ENCODE measurements at places on chromosomes 5 and 9.

GRCh38 chr9:87592554-87593358 is 95.1 kb downstream of the DAPK1 start:
- DNase-seq, result no peak

GRCh38 chr5:19247302-19247701 is 740.7 kb downstream of the CDH18 start:
- no peak for DNase-seq

- peak; percentile 89 for DNase-seq
These were observed 1.1 kb downstream of the FKBP15 start for GRCh38 chr9:113219969-113220368.

- peak; percentile 57 for DNase-seq
These were observed 51.2 kb upstream of the TNFAIP8 start for GRCh38 chr5:119304439-119305211.

- no peak for DNase-seq
These were observed 67.2 kb upstream of the IFNE start for GRCh38 chr9:21549251-21549765.

DNA sequence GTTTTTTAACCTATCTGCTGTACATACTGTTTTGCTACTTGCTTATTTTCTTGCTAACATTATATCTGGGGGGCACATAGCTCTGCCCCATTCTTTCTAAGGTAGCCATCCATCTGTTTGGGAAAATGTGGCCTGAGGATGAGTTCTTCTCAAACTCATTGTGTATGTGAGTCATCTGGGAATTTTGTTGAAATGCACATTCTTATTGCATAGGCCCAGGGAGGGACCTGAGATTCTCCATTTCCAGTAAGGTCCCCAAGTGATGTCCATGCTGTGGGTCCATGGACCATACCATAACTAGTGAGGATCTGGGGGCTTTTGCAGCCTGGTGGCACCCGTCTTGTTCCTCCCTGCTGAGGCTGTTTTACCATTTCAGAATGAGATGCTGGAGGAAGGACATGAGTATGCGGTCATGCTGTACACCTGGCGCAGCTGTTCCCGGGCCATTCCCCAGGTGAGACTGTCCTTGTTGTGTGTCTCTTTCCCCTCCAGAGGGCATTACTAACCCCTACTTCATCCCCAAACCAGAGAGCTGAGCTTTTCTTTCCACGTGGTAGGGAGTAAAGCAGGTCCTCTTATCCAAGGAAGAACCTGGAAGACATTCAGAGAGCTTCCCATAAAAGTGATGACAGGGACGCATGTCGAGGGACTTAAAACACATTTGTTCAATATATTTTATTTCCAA is 28.6 kb downstream of the CYFIP2 start:
- DNase-seq, result no peak
